Fibroblast of skin of right biceps (primary cell): ENCODE measurements at places on chromosomes 1 and 21.

- no peak for DNase-seq
Observed at GRCh38 chr1:156591181-156591431, 470 bp upstream of the NAXE start.

DNA sequence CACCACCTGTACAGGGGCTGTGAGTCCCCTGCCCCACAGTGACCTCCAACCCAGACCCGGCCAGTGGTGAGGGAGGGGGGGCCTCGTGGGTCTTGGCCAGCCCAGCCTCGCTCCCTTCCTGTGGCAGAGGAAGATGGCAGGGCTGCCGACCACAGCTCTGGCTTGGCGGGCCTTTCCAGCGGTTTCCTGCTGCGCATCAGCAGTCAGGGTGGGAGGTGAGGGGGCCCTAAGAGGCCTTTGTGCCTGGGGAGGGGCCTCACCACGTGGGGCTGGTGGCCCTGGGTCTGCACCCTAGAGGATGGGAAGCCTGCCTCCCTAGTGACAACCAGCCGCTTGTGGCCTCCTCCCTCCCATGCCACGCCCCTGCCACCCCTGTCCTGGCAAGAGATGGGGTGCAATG lies 72.6 kb upstream of the ARHGEF16 start:
- DNase-seq: no peak

- no peak for DNase-seq
Observed at GRCh38 chr21:34734696-34735095, 65.9 kb downstream of the CLIC6 start.

GRCh38 chr1:92870591-92870990 lies 38.8 kb downstream of the RPL5 start:
- no peak for DNase-seq

DNA sequence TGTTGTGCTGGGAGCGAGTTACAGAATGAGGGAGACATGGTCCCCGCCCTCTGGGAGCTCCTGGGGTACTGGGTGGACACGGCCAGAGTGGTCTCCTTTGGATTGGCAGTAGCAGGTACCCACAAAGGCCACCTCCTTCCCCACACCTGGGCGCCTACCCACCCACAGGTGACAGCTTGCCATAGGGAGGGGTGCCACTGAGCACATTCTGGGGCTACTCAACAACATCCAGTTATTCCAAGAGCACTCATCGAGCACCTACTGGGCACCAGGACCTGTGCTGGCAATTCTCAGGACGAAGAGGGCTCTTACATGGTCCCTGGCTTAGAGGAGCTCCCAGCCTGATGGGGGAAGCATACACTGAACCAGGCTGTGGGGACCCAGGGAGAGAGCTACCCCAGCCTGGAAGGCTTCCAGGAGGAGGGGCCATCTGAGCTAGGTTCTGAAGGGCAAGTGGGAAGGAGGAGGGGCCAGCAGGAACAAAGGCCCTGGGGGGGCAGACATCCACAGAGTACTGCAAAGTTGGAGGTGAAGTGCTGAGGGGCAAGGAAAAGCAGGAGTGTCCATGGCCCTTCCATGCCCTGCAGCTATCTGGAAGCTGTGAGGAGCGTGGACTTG lies 22.0 kb downstream of the MRPL37 start:
- no peak for DNase-seq
